H7 (cell line): ENCODE measurements at places on chromosomes 3 and 15. TPM values are rescaled to one million over a fixed set of nuclear protein-coding genes. Genes with fewer than 3 reads are reported as not detected.

DNA sequence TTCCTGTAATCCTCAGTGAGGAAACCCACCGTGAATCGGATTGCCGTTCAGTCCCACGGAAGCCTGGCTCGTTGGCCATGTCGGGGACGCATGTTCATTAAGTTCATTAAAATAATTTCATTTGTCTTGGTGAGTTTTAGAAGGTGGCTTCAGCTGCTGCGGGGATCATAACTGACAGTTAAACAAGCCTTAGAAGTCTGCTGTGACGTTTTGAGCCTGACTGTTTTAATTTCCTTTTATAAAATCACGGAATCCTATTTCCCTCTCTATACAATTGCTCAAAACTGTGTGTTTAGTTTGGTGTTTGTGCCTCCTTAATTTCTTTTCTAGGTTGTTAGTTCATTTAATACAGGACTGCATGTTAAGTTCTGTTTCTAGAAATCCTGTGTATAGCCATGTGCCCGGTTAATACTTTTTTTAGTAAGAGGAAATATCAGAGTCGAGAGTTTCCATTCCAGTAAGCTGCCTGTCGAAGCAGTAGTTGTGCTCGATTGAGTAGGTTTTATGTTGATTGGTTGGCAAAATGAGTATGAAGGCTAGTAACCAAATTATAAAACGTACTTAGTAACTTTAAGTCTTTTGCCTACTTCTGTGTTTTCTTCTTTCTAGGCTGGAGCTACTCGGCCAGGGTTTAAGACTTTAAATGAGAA is 705 bp downstream of the NIPA2 start:
- no peak for DNase-seq

DNA sequence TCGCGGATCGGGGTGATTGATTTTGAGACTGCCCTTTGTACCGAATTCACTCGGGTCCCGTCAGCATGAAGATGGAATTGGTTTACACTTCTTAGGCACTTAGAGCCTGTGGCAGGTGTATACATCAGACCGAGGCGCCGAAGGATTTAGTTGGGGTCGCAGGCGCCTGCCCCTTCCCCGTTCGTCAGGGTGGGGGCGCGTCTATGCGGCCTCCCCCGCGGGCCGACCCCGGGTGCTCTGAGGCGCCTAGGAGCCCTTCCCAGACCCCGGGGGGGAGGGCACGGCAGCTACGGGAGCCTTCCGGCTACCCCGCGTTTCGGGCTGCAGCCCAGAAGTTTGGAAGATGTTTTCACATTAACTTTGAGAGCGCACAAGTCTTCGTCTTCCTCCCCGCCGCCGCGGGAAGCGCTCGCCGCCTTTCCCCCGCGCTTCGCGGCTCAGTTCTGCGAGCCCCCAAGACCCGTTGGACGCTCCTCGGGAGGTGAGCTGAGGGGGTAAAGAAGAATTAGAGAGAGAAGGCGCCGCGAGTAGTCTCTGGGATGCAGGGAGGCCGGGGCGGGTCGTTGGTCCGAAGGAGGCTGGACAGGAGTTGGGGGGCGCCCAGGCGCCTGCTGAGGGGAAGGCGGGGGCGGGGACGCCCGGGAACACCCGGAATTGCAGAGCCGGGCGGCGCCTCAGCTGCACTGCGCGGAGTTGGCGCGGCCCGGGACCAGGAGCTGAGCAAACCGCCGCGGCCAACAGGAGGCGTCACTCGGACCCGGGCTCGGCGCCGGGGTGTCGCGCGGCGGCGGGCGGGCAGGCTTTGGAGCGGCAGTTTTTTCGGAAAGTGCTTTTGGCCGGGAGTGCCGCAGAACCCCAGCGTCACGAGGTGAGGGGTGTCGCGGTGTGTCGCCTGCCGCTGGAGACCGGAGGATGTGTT is 780 bp downstream of the TIPARP start:
- DNase-seq, result peak; percentile 78

- no peak for DNase-seq
Observed at GRCh38 chr3:54962200-54962599, 34.3 kb upstream of the LRTM1 start.

DNA sequence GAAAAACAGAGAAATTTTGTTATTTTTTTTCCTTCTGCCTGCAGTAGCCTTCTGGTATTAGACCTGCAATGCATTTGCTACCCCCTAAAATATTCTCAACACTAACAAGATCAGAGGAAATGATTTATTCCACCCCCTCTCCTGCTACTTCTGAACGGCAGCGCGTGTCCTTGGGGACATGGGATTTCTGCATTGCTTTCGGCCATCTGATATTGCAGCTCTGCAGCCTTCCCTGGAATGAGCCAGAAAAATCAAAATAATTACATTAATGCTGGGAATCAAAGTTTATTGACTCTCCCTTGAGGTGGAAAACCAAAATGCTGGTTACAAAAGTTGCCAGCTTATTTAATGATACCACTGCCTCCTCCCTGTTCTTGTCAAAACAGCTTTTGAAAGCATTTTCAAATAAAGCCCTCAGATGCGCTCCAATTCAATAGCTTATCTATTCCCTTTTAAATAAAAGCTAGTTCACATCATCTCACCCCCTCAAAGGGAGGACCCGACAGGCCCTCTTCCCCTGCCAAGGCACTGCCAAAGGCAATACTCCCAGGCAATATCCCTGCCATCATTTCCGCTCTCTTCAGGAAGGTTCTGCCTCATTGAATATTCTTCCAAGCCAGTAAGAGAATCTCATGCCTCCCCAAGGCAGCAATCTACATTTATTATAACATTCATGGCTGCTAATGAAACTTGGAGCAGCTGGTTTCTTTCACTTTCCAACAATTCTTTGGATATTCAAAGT is 96.6 kb downstream of the FHIT start:
- DNase-seq, result no peak

DNA sequence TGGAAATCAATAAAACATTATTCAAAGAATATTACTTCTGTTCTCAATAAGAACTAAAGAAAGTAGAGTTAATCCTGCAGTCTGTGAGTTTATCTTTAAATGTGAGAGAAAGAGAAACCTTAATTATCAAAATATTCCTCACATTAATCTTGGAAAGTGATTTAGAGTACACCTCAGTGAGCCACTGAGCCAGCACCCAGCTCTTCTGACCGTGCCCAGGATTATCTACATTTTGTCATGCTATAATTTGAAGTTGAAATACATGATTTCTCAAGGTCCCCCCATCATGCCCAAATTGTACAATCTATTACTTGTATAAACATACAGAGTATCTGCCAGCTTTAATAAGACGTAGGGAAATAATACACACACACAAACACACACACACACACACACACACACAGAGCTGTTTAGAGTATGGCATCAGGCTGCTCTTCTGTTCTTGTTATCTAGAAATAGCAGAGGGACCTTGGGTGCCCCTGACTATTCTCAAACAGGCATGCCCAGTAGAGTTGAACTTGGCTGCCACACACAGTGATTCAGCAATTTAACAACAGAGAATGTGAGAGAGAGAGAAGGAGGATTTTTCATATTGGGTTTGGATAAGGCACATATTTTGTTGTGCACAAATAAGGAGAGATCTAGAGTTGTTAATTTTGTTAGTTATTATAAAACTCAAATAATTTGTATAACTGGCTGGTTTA is 74.4 kb downstream of the P2RY1 start:
- DNase-seq, result no peak

GRCh38 chr15:68447976-68448755 is 16.2 kb upstream of the ITGA11 start:
- no peak for DNase-seq

- DNase-seq, result no peak
Observed at GRCh38 chr3:9214185-9214584, 35.3 kb downstream of the SRGAP3 start.

- no peak for DNase-seq
Observed at GRCh38 chr15:53462651-53463050, 296.8 kb downstream of the WDR72 start.

DNA sequence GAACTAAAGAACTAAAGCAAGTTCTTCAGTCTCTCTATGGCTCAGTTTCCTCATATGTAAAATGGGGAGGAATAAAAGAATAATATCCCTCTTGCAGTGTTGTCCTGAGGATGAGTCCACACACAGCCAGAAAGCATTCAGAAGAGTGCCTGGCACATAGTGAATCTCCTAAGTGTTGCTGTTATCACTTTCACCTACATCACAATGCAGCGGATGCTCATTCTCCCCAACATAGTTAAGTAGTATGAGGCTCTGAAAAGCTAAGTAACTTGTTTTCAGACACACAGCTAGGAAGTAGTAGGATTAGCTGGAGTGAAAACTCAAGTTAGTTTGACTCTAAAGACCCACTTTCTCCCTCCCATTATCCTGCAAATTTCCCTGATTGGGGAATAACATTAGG is 9.1 kb upstream of the USP3 start:
- no peak for DNase-seq

- DNase-seq, result no peak
Observed at GRCh38 chr3:9072667-9073009, 109.4 kb upstream of the RAD18 start.

GRCh38 chr3:189812806-189813465 is 181.7 kb downstream of the TP63 start:
- DNase-seq, result no peak

DNA sequence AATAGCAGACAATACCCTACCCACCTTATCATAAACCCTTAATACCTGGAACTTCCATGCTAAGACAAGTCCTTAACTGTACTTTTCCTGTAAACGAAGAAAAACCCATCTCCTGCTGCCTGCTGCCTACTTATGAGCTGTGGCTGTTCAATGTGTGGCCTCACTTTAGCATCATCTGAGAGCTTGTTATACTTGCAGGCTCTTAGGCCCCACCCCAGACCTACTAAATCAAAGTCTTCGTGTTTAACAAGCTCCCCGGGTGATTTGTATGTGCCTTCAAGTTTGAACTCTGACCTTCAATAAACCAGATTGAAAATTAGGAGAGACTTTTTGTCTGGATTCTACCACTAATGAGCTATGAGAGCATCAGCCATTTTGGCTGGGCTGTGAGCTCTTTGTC is 29.3 kb downstream of the TMEM41A start:
- DNase-seq, result no peak

GRCh38 chr3:126256251-126256650 is 75.9 kb upstream of the ALDH1L1 start:
- no peak for DNase-seq

DNA sequence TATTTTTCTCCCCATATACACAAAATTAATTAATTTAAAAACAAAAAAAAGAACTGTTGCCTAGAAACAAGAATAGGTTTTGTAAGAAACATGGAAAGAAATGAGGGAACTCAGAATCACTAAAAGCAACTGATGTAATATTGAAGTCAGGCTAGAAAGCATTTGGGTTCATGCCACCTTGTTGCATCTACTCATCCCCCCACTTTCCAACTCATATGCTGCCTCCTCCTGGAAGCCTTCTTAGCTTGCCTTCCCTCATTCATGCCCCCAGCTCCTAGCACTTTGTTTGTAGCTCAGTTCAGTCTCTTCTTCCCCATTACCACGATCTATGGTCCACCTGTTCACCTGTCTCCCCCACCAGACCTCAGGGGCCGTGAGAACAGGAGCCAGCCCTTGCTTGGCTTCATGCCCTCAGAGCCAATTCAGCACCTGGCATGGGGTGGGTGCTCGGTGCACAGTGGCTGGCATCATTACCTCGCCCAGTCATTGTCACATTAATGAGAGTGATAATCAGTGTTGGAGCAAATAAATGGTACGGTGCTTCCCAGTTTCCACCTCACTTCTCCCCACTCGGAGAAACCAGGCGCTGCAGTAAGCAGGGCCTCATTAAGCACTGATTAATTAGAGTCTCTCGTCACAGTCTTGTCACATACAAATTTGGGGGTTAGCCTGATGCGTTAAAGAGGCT is 62.4 kb upstream of the SLC6A1 start:
- DNase-seq, result no peak

GRCh38 chr3:25473246-25473645 is 45.2 kb downstream of the RARB start:
- no peak for DNase-seq

DNA sequence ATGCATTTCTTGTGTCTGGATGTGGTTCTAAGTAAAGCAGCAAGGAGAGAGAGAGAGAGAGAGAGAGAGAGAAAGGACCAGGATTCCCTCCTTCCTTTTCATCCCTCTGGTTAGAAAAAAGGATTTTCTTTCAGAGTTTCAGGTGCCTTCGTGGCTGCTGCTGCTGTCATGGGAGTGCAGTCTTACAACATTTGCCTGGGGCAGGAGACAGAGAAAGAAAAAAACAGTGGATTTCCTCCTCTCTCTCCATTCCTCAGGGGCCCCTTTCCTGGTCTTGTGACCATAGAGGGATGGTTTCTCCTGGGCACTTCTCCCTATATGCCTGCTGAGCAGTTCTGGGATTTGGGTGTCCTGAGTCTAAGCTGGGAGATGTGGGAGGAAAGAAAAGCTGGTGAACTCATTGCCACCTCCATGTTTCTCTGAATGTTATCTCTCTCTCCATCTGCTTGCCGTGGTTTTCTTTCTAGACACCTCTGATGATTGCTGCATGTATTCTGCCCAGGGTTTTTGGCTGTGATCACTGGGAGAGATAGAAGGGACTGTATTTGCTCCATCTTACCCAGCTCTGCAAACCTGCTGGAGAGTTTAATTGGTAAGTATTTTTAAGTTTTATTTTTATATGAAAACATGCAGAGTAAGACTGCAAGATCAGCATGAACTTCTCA is 142.4 kb upstream of the RGMA start:
- DNase-seq, result no peak

GRCh38 chr3:37808656-37809055 is 53.0 kb upstream of the CTDSPL start:
- no peak for DNase-seq

GRCh38 chr15:59401824-59402569 is 29.3 kb upstream of the MYO1E start:
- peak; percentile 26 for DNase-seq

- no peak for DNase-seq
Observed at GRCh38 chr3:143445118-143445517, 325.5 kb downstream of the CHST2 start.

CLEC3B gene
- total RNA-seq, result not detected in 2 replicates

STT3B gene
- total RNA-seq, result 134 and 148 TPM in 2 replicates

KNSTRN gene
- 72.2 and 104 TPM in 2 replicates for total RNA-seq

SRGAP3 gene
- 5.0 and 5.3 TPM in 2 replicates for total RNA-seq

EPHA3 gene
- total RNA-seq, result 0.31 and 0.33 TPM in 2 replicates

LINGO1 gene
- 10.6 and 11.9 TPM in 2 replicates for total RNA-seq

SST gene
- total RNA-seq, result 0.45 TPM in 1 of 2 replicates, not detected in the other

CLDN11 gene
- total RNA-seq, result 81.6 and 104 TPM in 2 replicates

STRC gene
- 0.03 and 0.55 TPM in 2 replicates for total RNA-seq

ITPKA gene
- 0.07 and 0.52 TPM in 2 replicates for total RNA-seq

ZDHHC3 gene
- 55.6 and 58.2 TPM in 2 replicates for total RNA-seq

SEC11A gene
- 153 and 187 TPM in 2 replicates for total RNA-seq

CDHR4 gene
- total RNA-seq, result not detected in 2 replicates

SPESP1 gene
- 0.33 and 0.48 TPM in 2 replicates for total RNA-seq

PLAAT1 gene
- 3.7 and 4.5 TPM in 2 replicates for total RNA-seq

GHSR gene
- total RNA-seq, result not detected in 2 replicates

STRA6 gene
- total RNA-seq, result 10.3 and 10.8 TPM in 2 replicates

GATM gene
- 23.8 and 37.6 TPM in 2 replicates for total RNA-seq

PLXND1 gene
- 59.0 and 70.4 TPM in 2 replicates for total RNA-seq

GOLGA8S gene
- not detected in 2 replicates for total RNA-seq
